ENCODE measurements at places on chromosomes 11 and 22. TPM values are rescaled to one million over a fixed set of nuclear protein-coding genes. Genes with fewer than 3 reads are reported as not detected.

DNA sequence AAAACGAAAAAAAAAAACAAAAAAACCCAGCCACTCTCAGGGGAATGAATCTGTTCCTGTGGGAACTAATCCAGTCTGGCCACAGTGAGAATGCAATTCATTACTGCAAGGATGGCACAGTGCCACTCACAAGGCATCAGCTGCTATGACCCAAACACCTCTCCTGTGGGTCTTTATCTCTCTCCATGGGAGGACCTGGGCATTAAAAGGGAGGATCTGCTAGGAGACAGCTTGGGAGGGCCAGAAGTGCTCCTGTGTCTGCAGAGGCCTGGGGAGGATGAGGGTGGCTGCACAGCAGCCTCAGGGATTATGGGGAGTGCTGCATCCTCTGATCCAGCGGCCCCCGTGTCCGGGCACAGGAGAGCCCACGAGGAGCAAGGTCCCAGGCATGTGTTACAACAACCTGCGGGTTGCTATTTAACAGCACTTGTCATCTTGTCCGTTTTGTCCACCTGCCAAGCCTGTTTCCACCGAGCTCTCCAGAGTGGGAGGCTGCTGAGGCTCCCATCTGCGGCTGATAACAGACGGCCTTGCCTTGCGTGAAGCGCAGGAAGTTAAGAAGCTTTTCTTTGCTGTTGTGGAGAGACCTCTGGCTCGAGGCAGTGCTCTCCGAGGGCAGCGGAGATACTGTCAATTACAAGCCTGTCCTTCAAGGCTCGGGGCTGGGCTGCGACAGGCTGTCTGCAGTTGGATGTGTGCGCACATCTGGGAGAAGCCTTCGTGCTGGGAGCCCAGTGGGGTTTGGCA lies 97.7 kb downstream of the NXPE2 start:
- peaks cover 4% of the 10 kb centered on the region for H3K27me3 ChIP-seq
- H3K36me3 ChIP-seq, result no peaks in the 10 kb centered on the region
- DNase-seq, result no peak
- no peak overlapping the region for H3K27ac ChIP-seq
- no peak overlapping the region for H3K4me3 ChIP-seq

GRCh38 chr11:819943-820649 lies 1.4 kb downstream of the PNPLA2 start:
- peak overlapping the region; percentile 73 for H3K4me3 ChIP-seq
- no peak overlapping the region for H3K27ac ChIP-seq
- peaks cover 7% of the 10 kb centered on the region for H3K4me1 ChIP-seq

GRCh38 chr22:41674846-41675340 lies 13.8 kb downstream of the SNU13 start:
- H3K36me3 ChIP-seq, result peaks cover 17% of the 10 kb centered on the region
- no peaks in the 10 kb centered on the region for H3K4me1 ChIP-seq
- no peak overlapping the region for H3K27ac ChIP-seq
- no peak for DNase-seq
- H3K4me3 ChIP-seq, result no peak overlapping the region

- H3K27me3 ChIP-seq, result no peaks in the 10 kb centered on the region
- H3K4me3 ChIP-seq, result no peak overlapping the region
- DNase-seq, result no peak
- H3K36me3 ChIP-seq, result no peaks in the 10 kb centered on the region
- peaks cover 14% of the 10 kb centered on the region for H3K4me1 ChIP-seq
Measured at GRCh38 chr11:133323354-133323753, 208.9 kb downstream of the OPCML start.

The PKP3 gene
- total RNA-seq, result 18.7 TPM

- H3K27ac ChIP-seq, result no peak overlapping the region
- H3K4me3 ChIP-seq, result no peak overlapping the region
- H3K27me3 ChIP-seq, result no peaks in the 10 kb centered on the region
- peaks cover 16% of the 10 kb centered on the region for H3K4me1 ChIP-seq
- no peaks in the 10 kb centered on the region for H3K36me3 ChIP-seq
- no peak for DNase-seq
Measured at GRCh38 chr11:134118006-134118405, 49.1 kb downstream of the JAM3 start.

The DLG2 gene
- 19.8 TPM for total RNA-seq

The GNAZ gene
- total RNA-seq, result 11.1 TPM

- no peaks in the 10 kb centered on the region for H3K4me1 ChIP-seq
- H3K4me3 ChIP-seq, result no peak overlapping the region
- H3K36me3 ChIP-seq, result no peaks in the 10 kb centered on the region
- DNase-seq, result no peak
Measured at GRCh38 chr11:16804104-16804947, 65.9 kb downstream of the C11orf58 start.

DNA sequence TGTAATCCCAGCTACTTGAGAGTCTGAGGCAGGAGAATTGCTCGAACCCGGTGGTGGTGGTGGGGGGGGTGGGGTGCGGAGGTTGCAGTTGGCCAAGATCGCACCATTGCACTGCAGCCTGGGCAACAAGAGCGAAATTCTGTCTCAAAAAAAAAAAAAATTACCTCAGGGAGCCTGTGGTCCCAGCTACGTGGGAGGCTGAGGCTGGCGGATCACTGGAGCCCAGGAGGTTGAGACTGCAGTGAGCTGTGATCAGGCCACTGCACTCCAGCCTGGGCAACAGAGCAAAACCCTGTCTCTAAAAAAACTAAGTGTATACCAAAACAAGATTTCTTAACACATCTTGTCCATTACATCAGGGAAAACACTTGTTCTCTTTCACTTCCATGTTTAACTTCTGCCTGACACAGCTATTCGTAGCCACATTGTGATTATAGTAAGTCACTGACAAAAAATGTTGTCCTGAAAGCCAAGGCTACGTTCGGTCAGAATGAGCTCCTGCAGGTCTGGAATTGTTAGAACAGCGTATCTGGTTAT lies 1.4 kb downstream of the TMEM80 start:
- DNase-seq, result no peak
- no peaks in the 10 kb centered on the region for H3K27me3 ChIP-seq
- peak overlapping the region; percentile 86 for H3K27ac ChIP-seq
- no peaks in the 10 kb centered on the region for H3K36me3 ChIP-seq
- H3K4me1 ChIP-seq, result peaks cover 21% of the 10 kb centered on the region

The OR5A1 gene
- 0.03 TPM for total RNA-seq

DNA sequence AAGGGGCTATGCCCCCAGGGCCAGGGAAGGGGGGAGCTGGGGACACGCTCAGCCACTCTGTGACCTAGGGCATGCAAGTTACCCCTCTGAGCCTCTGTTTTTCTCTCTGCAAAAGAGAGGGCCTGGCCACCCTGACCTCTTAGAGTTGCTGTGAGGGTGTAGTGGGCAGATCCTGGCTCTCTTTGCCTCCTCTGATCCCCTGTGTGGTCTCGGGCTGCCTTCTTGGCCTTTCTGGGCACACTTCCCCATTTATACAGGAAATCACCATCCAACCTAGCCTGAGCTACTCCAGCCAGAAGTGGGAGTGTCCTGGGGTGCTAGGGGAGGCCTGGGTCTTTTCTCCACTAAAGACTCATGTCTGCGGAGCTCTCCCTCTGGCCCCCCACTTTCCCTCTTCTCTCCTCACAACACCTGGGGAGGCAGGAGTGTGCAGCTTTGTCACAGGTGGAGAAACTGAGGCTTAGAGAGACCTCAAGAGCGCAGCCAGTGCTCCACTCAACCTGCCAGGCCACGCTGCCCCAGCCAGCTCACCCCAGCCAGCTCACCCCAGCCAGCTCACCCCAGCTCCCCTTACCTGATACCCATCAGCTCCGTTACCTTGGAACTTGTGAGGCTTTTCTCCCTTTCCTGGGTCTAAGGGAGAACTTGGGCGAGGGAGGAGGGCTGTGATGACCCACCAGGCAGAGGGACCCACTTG lies 1.4 kb downstream of the AIFM3 start:
- no peak overlapping the region for H3K27ac ChIP-seq
- H3K4me1 ChIP-seq, result peaks cover 3% of the 10 kb centered on the region
- no peak overlapping the region for H3K4me3 ChIP-seq
- DNase-seq, result no peak
- no peaks in the 10 kb centered on the region for H3K36me3 ChIP-seq

The TYR gene
- not detected for total RNA-seq

The ALX4 gene
- total RNA-seq, result not detected

The CNTF gene
- 1.8 TPM for total RNA-seq

DNA sequence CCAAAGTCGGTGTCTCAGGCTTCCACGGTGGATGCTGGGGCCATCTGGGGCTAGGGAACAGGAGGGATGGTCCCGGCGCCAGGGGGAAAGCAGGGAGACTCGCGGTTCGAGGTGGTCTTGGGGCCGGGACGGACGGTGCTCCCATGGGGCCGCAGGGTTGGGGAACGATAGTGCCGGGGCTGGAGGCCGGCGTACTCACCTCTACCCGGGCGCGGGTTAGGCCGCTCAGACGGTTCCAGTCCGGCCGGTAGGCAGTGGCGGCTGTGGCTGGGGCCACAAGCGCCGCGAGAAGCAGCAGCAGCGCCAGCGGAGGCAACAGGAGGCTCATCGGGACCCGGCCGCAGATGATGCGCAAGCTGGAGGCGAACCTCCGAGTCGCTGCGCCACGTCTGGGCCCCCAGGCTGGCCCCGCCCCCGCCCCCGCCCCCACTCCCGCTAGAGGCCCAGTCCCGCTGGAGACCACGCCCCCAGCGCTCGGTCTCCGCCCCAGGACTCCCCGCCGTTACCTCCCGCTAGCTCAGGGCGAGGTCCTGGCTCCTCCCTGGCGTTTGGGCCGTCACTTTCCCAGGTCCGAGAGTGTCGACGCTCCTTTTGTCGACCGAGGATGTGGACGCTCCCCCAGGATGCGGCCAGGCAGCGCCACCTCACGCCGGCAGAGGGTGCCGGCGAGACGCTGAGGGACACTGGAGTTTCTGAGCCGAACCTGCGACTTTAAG lies at the start of gene SELENOM:
Gene SELENOM (minus strand): TSS at position 391 of the 716 bp plus-strand sequence. CDS start 63 bp downstream, at position 328.
- peak within 1 kb of the TSS; percentile 68 for H3K27ac ChIP-seq
- peak within 1 kb of the TSS; percentile 82 for H3K4me3 ChIP-seq
- H3K4me1 ChIP-seq, result peaks cover 25% of the 10 kb centered on the region
- peaks cover 22% of the 10 kb centered on the region for H3K27me3 ChIP-seq
- peak; percentile 97 for DNase-seq

The ASCL3 gene
- total RNA-seq, result not detected

- H3K4me3 ChIP-seq, result no peak overlapping the region
- no peaks in the 10 kb centered on the region for H3K27me3 ChIP-seq
- peaks cover 3% of the 10 kb centered on the region for H3K36me3 ChIP-seq
- H3K27ac ChIP-seq, result no peak overlapping the region
- DNase-seq, result no peak
- H3K4me1 ChIP-seq, result no peaks in the 10 kb centered on the region
Measured at GRCh38 chr11:81219661-81220060, 1514.0 kb downstream of the FAM181B start.

The VWCE gene
- 16.9 TPM for total RNA-seq

DNA sequence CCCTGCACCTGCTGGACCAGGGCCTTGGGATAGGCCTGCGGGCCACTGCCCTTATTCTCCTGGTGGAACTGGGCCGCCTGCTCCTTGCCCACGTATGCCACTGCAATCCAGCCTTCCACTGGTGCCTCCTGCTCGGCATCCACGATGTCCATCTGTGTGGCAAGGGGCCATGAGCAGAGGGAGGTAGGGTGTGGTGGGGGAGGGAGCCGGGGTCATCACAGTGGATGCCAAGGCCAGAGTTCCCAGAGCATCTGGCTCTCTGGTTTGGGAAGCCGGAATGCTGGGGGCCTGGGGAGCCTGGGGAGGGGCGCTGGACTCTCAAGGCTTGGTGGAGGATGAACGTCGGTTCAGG lies 627 bp downstream of the RNF215 start:
- no peak for DNase-seq
- H3K27me3 ChIP-seq, result no peaks in the 10 kb centered on the region
- H3K27ac ChIP-seq, result no peak overlapping the region

DNA sequence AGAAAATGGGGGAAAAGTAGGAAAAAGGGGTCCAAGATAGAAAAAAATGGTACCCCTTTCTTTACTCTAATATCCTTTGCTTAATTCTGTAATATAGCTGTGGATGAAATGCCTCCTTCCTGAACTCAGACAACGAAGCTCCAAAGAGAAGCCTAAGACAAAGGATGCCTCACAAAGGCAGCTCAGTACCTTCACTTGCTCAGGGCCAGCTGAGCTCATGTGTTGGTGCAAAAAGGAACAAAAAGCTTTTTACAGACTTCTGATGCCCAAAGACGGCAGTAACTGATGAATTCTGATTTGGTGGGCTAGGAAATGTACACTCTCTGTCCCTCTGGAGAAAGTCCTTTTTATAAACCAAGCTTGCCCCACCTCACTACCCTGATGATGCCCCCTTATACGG lies 77.5 kb downstream of the DENND5A start:
- H3K27me3 ChIP-seq, result no peaks in the 10 kb centered on the region
- no peaks in the 10 kb centered on the region for H3K4me1 ChIP-seq
- no peak for DNase-seq
- peaks cover 29% of the 10 kb centered on the region for H3K36me3 ChIP-seq
- H3K27ac ChIP-seq, result no peak overlapping the region
- H3K4me3 ChIP-seq, result no peak overlapping the region

The MS4A4E gene
- not detected for total RNA-seq

DNA sequence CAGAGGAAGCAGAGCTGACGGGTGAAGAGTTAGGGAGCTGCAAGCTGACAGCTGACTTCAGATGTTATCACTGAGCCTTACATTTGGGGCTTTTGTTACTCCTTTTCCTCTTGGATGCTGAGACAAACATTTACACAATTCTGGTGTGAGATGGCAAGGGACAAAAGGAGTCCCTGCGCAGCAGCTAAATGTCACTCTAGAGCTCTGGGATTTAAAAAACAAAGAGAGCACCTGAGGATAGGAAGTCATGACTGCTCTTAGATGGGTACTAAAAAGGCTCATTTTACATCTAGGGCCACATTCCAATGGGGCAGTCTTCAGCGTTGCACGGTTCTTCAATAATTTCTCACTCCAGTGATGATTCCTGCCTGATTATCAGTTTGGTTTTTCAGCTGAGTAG lies 204.5 kb downstream of the RAB38 start:
- peak; percentile 35 for DNase-seq
- H3K27me3 ChIP-seq, result no peaks in the 10 kb centered on the region
- H3K4me3 ChIP-seq, result no peak overlapping the region
- H3K4me1 ChIP-seq, result peaks cover 33% of the 10 kb centered on the region
- 0 out of 2 replicates have a peak overlapping the region, but pooled peaks have one; percentile 43 for H3K27ac ChIP-seq

The PHETA2 gene
- 5.9 TPM for total RNA-seq

- no peak overlapping the region for H3K27ac ChIP-seq
- no peaks in the 10 kb centered on the region for H3K36me3 ChIP-seq
- no peak overlapping the region for H3K4me3 ChIP-seq
- H3K4me1 ChIP-seq, result no peaks in the 10 kb centered on the region
- no peak for DNase-seq
Measured at GRCh38 chr11:2306877-2307500, 5.2 kb downstream of the TSPAN32 start.

- H3K4me1 ChIP-seq, result peaks cover 24% of the 10 kb centered on the region
- H3K4me3 ChIP-seq, result peak overlapping the region; percentile 79
- H3K27me3 ChIP-seq, result peaks cover 48% of the 10 kb centered on the region
- H3K27ac ChIP-seq, result no peak overlapping the region
- peak; percentile 58 for DNase-seq
- no peaks in the 10 kb centered on the region for H3K36me3 ChIP-seq
Measured at GRCh38 chr11:45664376-45665205, 831 bp downstream of the CHST1 start.

GRCh38 chr11:34502949-34503348 lies 10.6 kb downstream of the ELF5 start:
- H3K4me1 ChIP-seq, result no peaks in the 10 kb centered on the region
- H3K27ac ChIP-seq, result no peak overlapping the region
- no peak for DNase-seq
- no peak overlapping the region for H3K4me3 ChIP-seq
- no peaks in the 10 kb centered on the region for H3K36me3 ChIP-seq

GRCh38 chr11:102929972-102930371 lies 25.6 kb downstream of the MMP13 start:
- H3K27ac ChIP-seq, result no peak overlapping the region
- no peak for DNase-seq
- H3K4me3 ChIP-seq, result no peak overlapping the region
- H3K36me3 ChIP-seq, result no peaks in the 10 kb centered on the region

GRCh38 chr11:34028425-34028824 lies 23.1 kb upstream of the CAPRIN1 start:
- H3K36me3 ChIP-seq, result no peaks in the 10 kb centered on the region
- no peak for DNase-seq
- no peak overlapping the region for H3K27ac ChIP-seq

All from GM23338 (cell line).